ENCODE measurements at places on chromosomes 3 and 15.

DNA sequence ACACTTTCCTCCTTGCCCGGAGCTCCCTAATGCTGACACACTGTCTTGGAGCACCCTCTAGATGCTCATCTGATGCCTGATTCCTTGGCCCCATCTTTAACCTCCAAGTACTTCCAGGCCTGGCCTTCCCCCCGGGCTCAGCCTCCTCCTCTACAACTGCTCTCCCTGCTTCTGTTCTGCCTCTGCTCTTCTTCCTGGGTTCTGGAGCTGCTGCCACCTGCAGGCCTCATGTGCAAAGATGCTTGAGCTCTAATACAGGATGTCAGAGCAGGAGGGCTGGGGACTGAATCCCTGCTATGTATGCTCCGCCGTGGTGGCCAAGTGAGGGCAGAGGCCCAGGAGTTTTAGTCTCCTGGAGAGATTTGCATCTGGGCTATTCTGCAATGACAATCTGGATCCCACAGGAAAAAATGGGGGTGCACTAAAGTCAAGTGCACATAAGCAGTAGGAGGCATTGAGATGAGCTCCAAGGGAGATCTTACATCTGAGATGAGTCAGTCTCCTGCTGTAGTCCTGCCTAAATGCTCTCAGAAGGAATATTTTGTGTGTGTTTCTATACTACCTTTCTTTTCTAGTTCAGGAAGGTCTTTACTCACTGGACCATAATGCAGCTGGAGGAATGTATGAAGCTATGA lies 296.3 kb downstream of the UACA start:
- DNase-seq, result no peak

DNA sequence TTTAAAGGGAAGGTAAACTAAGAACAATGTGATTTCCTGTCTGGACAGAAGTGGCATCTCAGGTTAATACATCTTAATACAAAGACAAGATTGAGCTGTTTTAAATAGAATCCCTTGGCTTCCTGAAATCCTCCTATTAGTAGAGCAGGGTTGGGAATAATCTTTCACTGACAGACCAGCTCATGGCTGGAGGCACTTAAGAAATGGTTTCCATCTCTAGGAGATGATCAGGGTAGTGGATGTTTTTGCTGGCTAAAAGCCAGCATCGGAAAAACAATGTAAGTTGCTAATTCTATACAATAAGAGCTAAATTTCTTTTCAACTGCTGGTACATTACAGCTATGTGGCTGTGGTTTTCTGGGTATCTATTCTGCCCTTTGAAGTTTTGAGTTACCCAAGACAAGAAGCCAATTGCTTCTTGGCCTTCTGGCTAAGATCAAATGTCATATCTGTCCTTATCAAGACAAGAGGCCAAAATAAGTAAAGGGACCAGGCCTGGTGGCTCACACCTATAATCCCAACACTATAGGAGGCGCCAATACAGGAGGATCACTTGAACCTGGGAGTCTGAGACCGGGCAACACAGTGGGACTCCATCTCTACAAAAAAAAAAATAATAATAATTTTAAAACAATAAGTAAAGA lies 49.6 kb downstream of the SHQ1 start:
- no peak for DNase-seq

- DNase-seq, result no peak
Observed at GRCh38 chr15:99777144-99777543, 43.9 kb upstream of the LYSMD4 start.

GRCh38 chr3:60192297-60193114 lies 1058.7 kb downstream of the FHIT start:
- DNase-seq, result no peak

Data from stimulated activated CD4-positive, alpha-beta T cell treated with anti-CD3 and anti-CD28 coated beads, TNF-alpha, amount 100 ng/mL, for 4 hours (primary cell).